Right forelimb (tissue), 1 donor: ENCODE measurements at places on chromosomes 3 and 15.

GRCh38 chr3:195060531-195061291, 210.2 kb downstream of the XXYLT1 start:
- DNase-seq, result no peak

DNA sequence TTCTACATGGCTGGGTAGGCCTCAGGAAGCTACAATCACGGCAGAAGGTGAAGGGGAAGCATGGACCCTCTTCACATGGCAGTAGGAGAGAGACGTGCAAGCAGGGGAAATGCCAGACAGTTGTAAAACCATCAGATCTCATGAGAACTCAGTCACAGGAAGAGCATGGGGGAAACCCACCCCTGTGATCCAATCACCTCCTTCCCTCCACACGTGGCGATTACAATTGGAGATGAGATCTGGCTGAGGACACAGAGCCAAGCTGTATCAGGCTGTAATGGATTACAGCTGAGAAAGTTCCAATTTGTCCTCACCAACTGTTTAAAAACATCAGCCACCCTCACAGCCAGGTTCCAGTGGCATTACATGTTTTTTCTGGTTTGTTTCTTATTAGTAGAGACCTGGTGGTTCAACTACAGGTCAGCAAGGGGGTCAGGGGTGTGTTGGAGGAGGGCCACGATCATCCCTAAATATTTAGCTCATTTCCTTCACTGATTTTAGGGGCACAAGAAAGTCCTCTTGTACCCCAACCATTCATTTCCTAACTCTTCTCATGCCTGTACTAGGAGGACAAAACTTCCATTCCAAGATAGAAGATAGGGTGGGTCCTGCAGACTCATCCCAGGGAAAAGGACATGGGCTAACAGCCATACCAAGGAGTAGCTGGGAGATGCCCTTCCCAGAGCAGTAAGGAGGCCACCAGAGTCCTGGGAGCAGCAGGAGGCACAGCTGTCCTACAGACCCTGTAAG, 54.4 kb downstream of the ANXA2 start:
- no peak for DNase-seq

DNA sequence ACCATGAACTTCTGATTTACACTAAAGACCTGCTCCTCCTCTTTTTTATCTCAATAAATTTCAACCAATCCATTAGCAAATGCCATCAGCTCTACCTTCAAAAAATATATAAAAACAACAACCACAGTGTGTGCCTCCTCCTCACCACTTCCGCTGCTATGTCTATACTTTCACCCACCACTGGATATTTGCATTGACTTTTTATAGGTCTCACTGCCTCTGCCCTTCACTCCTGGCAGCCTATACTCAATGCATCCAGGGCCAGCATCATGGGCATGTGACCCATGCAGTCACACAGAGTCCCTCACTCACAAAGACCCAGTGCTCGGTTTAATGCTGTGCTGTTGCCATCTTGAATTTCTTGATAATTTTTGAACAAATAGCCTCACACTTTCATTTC, 53.5 kb upstream of the CCDC54 start:
- DNase-seq, result no peak

- DNase-seq, result no peak
Measured at GRCh38 chr15:27342991-27343390, 372.0 kb downstream of the GABRG3 start.

DNA sequence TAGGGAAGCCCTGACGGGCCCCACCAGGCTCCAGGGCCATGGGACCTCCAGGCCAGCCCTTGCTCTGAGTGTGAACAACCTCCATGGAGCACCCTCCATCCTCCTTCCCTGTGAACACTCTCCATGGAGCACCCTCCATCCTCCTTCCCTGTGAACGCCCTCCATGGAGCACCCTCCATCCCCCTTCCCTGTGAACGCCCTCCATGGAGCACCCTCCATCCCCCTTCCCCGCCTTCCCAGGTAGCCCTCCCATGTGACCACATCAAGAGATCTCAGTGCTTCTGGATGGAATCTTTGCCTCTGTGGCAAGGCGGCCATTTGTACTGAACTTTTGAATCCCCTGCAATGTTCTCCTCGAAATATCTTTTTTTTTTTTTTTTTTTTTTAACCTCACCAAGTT, 66.5 kb downstream of the CHSY1 start:
- no peak for DNase-seq

- DNase-seq, result no peak
Measured at GRCh38 chr15:89888214-89888804, 5.5 kb downstream of the AP3S2 start.

DNA sequence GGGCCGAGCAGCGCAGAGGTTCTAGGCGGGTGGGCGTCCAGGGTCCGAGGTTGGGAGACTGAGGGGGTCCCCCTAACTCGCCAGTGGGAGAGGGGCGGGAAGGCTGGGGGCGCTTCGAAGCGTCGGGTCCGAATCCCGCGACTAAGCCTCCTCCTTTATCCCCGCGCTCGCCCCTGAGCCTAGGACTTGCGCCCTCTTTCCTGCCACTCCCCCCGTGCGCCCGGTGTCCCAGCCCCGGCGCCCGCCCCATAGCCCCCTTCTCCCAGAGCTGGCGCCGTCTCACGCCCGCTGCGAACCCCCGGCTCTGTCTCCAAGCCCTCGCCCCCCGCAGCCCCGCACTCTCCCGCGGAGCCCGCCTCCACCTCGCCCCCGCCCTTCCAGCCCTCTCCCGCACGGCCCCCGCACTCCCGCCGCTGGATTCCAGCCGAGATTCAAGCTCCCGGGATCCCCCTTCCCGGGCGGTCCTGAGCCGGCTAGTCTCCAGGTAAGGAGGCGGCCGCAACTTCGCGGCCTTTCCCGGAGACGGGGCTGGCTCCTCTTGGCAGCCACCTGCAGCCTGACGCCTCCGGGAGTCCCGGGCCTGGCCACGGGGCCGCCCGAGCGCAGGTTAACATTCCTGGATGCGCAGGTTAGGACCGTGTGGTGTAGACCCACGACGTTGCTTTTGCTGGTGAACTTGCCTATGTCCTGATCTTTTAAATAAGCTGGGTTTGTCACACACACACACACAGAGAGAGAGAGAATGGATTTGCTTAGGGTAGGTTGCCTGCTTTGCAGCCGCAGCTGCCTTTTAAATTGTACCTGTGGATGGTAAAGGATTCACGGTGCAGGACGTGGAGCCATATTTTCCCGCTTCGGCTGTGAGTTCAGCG, 563 bp downstream of the PXYLP1 start:
- DNase-seq, result peak; percentile 68

GRCh38 chr3:126476166-126477060, 722 bp upstream of the ZXDC start:
- DNase-seq, result peak; percentile 73

GRCh38 chr3:171284308-171285075, 175.7 kb downstream of the TNIK start:
- DNase-seq, result no peak

GRCh38 chr15:47924381-47924780, 196.4 kb upstream of the SLC24A5 start:
- DNase-seq, result no peak

DNA sequence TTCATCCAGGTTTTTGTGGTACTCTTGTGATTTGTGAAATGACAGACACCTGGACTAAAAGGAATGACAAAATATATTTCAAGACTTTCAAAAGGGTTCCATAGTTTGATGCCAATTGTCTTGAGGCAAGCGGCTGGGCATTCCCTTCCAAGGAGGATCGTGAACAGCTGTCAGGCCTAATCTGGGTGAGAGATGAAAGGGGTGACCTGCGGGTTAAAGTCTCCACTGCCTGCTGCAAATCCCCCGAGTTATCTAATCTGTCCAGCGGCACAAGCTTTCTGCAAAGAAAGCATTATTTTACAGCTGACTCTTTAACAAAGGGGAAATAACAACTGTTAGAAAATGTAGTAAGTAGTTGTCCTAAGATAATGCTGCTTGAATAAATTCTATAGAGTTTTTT, 128.7 kb upstream of the MB21D2 start:
- DNase-seq, result no peak

DNA sequence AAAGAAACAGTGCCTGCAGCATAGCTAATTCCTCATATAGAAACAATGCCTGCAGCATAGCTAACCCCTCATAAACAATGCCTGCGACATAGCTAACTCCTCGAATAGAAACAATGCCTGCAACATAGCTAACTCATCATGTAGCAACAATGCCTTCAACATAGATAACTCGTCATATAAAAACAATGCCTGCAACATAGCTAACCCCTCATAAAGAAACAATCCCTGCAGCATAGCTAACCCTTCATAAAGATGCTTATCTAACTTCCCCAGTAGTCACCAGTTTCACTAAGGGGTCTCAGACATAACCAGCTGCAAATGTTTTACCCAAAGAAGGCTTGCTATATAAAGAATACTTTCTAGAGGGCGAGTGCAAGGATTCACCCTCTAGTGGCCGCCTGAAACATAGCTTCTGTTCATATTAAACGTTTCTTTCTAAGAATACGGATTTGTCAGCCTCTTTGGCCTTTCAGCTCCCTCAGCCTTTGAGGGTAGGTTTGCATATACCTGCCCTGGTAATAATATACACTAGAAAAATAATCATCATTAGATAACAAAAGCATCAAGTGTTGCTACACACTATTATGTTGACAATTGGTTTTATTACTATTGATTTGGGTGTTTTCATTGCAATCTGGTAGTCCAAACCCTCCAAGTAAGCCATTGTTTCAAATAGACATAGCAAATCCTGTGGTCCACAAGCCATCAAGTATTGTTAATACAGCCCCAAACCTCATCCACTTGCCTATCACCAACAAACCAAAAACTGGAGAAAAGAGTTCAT, 44.4 kb upstream of the FAN1 start:
- no peak for DNase-seq

- DNase-seq, result no peak
Measured at GRCh38 chr3:46208167-46208704, at the start of gene CCR1. CCR1 (minus strand) TSS chr3:46208313; CDS start chr3:46204313, 4,000 bp downstream.

DNA sequence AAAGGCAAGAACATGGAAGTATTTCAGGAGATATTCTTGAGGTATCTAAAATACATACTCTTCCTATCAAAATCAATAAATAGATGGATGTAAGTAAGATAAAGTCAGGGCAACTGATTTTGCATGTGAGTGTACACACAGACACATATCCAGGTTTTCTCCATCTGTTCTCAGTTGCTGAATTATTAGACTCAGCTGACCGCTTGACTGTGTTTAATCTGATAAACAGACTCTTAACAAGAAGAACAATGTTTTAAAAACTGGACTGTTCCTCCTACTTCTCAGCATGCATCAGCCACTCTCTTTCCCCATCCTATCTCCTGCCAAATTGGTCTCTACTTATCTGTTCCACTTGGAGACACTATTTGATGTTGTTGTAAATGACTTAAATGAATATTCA, 73.5 kb downstream of the GOLGA8G start:
- DNase-seq, result no peak

- DNase-seq, result no peak
Measured at GRCh38 chr3:129594409-129594808, 12.1 kb downstream of the PLXND1 start.

- no peak for DNase-seq
Measured at GRCh38 chr15:53831907-53832770, 72.7 kb upstream of the WDR72 start.

DNA sequence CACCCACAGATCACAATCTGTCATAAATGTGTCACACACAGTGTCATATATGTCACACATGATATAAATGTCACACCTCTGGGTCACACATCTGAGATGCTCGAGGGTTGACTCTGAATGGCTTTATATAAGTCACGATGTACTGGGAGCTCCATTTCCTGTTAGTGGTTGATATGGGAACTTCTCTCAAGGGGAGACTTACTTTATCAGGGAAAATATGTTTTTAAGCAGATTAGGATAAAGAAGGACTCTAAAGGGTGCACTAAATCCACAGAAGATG, 83.9 kb upstream of the MEF2A start:
- no peak for DNase-seq

- DNase-seq, result no peak
Measured at GRCh38 chr3:187792521-187792920, 47.3 kb upstream of the BCL6 start.

DNA sequence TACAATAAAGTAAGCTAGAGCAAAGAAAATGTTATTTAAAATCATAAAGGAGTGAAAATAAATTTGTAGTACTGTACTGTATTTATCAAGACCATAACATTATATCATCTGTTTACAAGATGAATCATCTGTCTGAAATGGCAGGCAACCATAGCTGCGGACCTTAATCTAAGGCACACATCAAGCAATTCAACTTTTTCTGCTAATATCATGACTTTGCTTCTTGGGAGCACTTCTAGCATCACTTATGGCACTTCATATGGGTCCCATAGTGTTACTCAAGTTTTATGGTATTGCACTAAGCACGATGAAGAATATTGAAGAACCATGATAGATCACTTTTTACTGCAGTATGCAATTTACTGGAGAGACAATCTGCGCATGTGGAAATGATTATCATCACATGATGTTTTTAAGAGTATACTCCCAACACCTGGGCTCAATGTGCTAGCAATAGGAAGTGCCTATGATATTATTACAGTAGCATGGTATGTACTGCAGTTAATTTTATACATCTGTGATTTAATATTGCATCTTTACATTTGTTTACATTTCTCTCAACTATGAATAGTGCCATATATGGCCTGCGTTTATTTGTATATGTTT, 137.7 kb upstream of the NECTIN3 start:
- no peak for DNase-seq
